ENCODE measurements at places on chromosomes 11 and 22. TPM values are rescaled to one million over a fixed set of nuclear protein-coding genes. Genes with fewer than 3 reads are reported as not detected.

UCP2 gene
- total RNA-seq, result 326 TPM

SLC22A6 gene
- not detected for total RNA-seq

DDI1 gene
- not detected for total RNA-seq

TMEM121B gene
- total RNA-seq, result 0.06 TPM

PKNOX2 gene
- not detected for total RNA-seq

ANKK1 gene
- 0.15 TPM for total RNA-seq

KRTAP5-8 gene
- total RNA-seq, result 0.17 TPM
